ENCODE measurements at places on chromosomes 12 and 14.
A peak's percentile ranks its signal among the peaks of the same experiment; 100 is the strongest.

DNA sequence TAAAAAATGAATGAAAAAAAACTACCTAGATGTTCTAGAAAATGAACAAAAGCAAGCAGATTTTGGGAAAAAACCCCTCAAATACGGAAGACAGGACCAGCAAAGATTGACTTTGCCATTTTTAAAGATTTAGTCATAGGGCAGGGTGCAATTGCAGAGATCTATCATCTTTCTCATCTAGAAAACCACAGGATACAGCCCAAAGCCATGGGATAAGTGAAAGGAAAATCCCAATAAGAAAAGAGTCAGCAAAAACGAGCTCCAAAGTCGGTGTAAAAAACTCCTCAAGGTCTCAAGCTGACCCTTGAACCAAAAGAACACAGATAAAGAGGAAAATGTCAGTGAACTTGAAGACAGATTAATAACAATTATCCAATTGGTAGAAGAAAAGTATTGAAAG is 28.0 kb downstream of the CEP290 start:
- no peak for DNase-seq

DNA sequence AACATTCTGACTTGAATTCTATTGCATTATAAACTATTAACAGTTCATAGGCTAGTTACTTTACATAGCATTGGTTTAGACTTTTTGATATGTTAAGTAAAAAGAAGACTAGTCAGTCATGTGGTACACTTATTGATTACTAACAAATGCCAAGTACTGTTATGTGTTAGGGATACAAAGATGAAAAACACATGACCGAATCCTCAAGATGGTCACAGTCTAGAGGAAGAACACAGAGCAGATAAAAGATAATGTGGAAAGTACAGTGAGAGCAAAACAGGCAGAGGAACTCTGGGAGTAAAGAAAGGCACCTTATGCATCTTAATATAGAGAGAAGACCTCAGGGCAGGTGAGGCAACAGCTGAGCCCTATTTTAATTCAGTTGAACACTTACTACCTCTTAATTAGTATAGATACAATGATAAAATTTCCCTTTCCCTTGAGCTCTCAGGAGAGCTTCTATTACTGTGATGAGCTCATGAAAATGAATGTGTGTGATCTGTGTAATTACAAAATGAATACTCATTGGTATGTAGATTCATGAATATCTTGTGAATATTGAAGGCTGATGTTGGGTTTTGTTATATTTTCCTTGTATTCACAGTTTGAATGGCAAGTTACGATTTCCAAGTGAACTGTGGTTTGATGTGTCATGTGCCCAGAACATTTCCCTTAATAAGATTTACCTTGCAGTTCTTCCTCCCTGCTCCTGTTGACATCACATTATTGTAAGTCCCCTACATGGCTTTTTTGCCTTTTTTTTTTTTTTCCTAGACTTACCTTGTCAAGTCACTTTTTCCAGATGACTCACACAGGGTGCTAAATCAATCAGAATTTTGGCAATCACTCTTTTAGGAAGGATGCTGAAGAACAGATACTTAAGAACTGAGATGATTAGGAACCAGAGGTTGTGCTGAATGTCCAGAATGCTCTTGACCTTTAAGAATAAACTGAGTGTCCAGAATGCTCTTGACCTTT is 29.5 kb upstream of the MSRB3 start:
- DNase-seq = no peak

- DNase-seq = no peak
These were observed 56.3 kb downstream of the SPPL3 start for GRCh38 chr12:120847814-120848213.

DNA sequence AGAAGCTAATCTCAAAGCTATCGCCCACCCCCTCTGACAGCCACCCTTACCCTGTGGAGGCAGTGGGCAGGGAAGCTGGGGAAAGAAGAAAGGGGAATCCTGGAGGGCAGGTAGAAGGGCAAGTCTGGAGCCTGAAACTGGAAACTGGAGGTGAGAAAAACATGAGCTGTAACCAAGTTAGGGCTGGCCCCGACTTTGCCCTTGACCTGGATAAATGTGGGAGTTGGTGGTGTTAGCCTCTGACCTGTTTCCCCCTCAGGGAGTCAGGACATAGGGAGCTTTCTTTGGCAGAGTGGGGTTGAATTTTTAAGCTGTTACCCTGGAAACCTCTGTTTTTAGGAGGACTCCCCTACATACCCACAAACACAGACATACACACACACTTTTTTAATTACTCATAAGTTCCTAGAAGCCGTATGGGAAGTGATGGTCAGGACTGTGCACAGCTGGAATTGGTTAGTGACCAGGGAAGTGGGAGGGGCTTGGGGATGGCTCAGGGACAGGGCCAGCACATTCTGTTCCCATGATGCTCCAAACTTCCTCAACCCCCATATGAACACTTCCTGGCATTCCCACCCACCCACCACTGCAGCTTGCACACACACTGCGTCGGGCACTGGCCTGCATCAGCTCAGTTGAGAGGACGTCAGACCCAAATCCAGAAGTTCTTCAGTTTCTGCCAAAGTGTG is 5.0 kb upstream of the MMP19 start:
- DNase-seq = no peak

DNA sequence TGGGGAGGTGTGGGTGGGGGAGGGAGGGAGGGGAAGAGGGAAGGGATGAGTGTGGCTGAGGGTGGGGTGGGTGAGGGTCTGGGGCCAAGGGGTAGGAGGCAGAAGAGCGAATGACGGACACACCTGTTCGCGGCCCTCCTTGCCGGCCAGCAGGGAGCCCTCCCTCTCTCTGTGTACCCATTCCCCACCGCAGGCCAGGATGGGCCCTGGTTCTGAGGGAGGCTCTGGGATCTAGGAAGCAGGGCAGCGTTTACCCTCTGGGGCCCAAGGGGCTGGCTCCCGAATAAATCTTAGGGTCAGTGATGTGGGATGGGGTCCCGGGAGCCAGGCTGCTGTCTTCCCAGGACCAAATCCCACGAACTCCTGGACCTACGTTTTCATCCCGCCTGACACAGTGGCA is 46.0 kb upstream of the ESRRB start:
- no peak for DNase-seq

DNA sequence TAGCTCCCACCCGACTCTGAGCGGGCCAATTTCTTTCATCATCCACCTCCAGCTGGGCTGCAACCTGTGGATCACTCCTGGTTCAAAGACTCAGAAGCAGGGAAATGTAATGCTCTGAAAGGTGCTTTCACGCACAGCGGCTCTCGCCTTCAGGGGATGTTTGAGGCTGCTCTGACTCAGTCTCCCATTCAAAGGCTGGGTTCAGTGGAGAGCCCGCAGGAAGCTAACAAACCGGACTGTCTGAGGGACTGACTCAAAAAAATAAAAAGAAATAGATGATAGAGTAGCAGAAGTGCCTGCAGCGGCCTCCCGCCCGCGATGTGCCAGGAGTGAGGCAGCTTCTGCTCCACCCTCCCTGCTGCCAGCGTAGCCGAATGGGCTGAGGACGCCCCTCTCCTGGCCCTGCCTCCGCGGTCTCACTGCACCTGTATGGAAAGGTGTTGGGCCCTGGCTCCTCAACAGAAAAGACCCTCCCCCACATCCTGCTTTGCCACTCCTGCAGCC is 98.0 kb downstream of the GCH1 start:
- no peak for DNase-seq

- DNase-seq = no peak
These were observed 1122.1 kb upstream of the SEL1L start for GRCh38 chr14:82655770-82656169.

- no peak for DNase-seq
These were observed 74.2 kb downstream of the KTN1 start for GRCh38 chr14:55654243-55654642.

DNA sequence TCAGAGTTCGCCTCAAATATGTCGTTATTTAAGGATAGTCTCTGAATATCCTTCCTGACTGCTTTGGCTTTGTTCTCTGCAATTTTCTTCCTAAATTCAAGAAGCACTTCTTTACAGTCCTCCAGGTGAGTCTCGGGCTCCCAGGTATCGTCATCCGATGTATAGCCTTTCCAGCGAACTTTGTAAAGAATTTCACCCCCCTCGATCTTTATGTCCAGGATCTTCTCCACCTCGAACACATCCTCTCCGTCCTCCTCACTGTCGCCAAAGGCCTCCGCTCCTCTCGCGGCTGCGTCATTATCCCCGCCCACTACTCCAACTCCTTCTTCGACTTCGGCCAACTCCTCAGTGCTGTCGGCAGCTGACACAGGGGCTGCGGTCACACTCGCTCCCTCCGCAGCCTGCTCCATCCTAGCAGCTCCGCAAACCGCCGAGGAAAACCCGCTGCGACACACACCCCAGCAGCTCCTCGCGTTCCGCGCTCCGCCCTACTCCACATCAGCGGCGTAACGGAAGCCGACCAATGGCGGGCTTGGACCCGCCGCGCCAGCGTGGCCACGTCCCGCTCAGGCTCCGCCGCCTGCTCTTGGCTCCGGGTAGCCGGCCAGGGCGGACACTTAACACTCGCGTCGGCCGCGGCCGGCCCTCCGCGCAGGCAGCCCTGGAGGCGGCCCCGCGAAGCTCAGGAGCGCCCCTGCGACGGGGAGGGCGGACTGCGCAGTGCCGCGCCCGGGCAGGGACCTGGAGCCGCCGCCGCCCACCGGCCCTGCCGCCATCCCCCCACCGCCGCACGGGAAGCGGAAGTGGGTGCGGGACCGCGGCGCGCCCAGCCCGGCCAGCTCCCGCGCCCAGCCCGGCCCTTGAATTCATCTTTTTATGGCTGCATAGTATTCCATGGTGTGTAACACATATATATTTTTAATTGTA is 4.1 kb downstream of the CD163L1 start:
- DNase-seq = peak; percentile 44

- DNase-seq = no peak
These were observed 248.8 kb downstream of the KCNH5 start for GRCh38 chr14:62796431-62796830.

DNA sequence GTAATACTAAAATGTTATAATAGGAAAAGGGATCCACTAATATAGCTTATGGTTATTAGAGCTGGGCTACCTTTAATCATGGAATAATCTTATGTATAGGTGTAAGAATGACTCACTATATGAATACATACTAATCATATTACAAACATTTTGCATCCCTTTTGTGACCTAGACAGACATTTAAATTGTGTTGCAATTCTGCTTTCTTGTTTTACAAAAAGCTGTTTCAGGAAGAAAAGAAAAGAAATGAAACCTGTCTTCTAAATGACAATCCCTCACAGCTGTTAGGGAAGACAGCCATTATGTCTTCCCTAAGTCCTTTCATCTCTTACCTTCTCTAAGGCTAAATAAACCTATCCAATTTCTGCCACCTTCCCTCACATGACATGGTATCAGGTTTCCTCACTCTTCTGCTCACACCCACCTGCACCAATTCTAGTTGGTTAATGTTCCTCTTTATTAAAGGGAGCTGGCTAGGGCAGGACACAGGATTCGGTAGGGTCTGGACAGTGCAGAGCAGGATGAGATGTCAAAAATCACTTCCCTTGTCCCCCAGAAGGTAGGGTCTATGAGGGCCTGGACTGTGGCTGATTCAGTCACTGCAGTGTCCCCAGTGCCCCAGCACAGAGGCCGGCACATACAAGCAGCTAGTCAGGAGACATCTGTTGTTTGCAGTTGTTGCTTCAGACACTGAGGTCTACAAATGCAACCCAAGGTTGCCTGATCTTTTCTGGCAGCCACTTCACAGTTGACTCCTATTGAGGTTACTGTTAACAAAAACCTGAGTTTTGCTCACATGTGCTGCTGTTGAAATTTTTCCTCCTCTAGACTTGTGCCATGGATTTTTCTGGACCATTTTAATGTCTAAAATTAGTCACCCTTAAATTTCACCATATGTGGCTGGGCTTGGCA is 3.7 kb downstream of the DHRS7 start:
- no peak for DNase-seq

GRCh38 chr14:84477996-84478395 is 1051.9 kb upstream of the FLRT2 start:
- DNase-seq = no peak

DNA sequence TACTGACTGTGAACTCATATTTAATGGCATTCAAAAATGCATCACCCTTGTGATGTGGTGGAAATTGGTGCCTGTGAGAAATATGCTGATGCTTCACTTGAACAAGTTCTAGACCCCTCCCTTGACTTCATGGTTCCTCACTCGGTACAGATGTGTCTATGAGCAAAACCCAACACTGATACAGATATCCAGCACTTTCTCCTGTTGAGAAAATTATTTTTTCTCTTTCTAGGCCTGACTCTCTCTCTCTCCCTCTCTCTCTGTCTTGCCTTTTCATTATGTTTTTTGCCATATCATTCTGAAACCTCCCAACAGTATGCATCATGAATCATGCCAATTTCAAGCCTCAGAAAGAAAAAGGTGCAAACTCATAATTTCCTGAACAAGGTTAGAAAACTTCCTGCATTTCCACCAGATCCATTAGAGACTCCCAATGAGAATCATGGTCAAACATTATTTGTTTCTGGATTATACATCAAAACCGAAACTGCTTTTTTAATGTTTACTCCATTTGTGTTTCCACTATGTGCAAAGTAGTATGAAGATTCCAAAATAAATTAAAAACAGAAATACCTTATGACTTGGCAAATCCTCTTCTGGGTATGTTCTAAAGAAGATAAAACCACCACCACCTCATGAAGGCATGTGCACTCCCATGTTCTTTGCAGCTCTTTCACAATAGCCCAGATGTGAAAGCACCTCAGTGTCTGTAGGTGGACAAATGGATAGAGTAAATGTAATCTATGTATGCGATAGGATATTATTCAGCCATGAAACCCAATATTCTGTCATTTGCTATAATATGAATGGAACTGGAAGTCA is 543.6 kb downstream of the TMEM121 start:
- no peak for DNase-seq

DNA sequence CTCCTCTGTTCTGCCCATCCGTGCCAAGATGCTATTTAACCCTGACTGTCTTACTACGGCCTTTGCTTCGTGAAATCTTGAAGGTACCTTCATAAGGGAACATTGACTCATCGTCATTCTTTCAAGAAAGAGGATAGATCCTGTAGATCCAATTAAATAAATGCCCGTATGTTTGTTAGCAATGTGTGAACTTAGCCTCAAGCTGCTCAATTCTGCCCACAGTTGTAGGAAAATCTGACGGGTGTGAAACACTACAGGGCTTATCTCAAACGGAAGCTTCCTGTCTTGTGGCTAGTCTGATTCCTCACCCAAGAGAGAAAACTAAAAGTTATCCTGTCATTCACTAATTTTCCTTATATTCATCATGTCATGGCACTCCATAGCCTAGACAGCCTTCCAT is 168.0 kb upstream of the TBX3 start:
- DNase-seq = no peak

- DNase-seq = no peak
These were observed 17.0 kb downstream of the PPM1H start for GRCh38 chr12:62917926-62918325.

GRCh38 chr12:79634957-79635471 is 55.8 kb downstream of the PAWR start:
- DNase-seq = no peak

GRCh38 chr12:6364044-6364374 is 11.4 kb downstream of the SCNN1A start:
- DNase-seq = no peak

DNA sequence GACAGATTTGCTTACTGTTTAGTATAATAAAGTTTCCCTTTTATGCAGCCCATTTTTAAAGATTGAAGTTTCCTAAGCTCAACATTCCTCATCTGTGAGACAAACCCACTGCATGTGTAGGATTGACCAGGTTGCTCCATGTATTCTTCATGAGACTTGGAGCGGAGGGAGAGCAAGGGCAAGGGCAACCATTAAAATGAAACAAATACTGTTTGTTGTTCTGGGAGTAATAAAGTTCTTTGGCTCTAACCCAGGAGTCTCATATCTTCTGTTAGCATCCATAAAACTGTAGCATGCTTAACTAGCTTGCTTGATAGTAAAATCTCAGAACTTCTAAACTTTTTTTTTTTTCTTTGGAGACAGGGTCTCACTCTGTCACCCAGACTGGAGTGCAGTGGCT is 74.2 kb downstream of the NTS start:
- no peak for DNase-seq

All from activated CD8-positive, alpha-beta memory T cell treated with anti-CD3 and anti-CD28 coated beads, Interleukin-2, amount 50 U/mL, for 4 hours (primary cell).